ENCODE measurements at places on chromosomes 5 and 9.

DNA sequence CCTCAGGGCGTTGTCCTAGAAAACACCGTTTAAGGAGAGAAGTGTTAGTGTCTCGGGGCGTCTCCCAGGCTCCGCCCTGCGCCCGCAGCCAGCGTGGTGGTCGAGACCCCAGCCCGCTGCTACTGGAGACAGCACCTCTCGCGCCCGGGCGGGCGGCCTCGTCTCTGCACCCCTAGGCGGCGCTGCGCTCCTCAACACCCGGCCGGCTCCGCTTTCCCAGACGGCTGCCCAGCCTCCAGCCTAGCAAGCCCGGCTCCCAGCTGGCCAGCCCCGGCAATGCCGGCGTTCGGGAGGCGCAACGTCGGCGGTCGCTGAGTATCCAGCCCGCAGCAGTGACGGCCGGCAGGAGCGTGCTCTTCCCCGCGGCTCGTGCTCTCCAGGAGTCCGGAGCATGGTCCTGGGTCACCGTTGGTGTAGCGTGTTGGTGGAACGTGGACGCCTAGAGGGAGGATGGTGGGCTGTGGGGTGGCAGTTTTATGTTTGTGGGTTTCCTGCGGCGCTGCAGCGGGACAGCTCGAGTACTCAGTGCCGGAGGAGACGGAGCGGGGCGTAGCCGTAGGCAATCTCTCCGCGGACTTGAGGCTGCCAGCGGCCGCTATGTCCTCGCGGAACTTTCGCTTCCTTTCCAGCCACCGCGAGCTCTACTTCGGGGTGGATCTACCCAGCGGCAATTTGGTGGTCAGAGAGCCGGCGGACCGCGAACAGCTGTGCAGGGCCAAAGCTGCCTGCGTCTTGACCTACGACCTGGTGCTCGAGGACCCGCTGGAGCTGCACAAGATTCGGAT lies 536 bp downstream of the PCDHAC1 start:
- DNase-seq: peak; percentile 1

- no peak for DNase-seq
Measured at GRCh38 chr9:32926911-32927310, 74.5 kb downstream of the APTX start.

DNA sequence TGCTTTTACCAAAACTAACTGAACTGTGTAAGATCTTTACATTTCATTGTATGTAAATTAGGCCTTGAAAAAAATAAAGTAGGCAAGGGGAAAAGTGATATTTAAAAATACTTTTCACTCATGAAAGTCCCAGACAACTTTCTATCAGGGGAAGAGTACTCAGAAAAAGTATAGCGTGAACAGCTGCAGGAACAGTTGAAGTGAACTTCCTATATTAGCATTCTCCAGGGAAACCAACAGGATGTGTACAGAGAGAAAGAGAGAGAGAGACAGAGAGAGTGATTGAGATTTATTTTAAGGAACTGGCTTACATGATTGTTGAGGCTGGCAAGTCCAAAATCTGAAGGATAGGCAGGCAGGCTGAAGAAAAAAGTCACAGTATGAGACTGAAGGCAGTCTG lies 42.0 kb downstream of the ERMP1 start:
- DNase-seq: no peak

GRCh38 chr5:72368271-72368670 lies 48.1 kb downstream of the PTCD2 start:
- no peak for DNase-seq

DNA sequence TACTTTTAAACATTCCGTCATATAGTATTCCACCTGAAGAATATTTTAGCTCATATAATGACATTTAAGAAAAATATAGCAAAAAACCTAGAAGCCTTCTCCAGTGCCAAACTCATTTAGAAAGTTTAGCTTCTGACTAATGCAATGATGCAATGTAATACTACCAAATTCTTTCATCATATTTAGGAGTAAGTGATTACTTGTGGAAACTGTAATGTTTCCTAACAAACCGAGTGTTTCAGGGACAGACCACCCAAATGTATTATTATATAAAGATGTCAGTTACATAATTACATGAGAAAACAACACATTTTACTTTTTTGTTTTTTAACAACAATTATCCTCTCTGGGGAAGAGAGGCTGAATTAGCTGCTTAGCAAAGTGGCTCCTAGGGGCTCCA lies 316.2 kb downstream of the ARL15 start:
- DNase-seq: no peak

DNA sequence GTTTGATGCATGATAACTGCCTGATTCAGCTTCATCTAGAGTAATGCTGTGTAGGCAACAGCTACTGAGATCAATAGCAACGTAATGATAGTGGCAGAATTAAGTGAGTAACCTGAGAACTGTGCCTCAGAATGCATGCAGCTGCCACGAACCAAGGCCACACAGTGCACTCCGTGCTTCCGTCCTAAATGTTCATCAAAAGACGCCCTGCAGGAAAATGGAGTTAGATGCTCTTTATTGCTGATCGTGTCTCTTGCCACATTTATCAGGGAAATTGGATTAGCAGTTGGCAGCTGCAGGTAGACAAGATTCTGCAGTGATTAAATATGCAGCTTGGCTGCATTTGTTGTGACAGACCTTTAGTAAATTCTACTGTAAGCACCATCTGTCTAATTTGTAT lies 107.7 kb upstream of the TLX3 start:
- no peak for DNase-seq

DNA sequence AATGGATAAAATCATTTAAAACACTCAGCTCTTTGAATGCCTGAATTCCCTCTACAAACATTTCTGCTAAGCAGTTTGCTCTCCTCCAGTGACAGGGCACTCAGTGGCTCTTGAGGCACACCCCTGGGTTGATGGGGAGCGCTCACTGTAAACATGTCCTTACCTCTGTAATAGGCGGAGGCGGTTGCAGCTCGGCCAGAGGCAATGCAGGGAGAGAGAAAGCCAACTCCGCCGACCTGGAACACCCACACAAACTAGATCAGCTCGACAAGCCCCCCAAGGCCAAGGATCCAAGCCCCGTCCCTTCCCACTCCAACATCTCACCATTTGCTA lies 329 bp downstream of the CDC23 start:
- peak; percentile 1 for DNase-seq

GRCh38 chr5:137155261-137156000 lies 343.7 kb downstream of the SPOCK1 start:
- DNase-seq: no peak

- no peak for DNase-seq
Measured at GRCh38 chr9:110099236-110100095, 108.5 kb downstream of the C9orf152 start.

DNA sequence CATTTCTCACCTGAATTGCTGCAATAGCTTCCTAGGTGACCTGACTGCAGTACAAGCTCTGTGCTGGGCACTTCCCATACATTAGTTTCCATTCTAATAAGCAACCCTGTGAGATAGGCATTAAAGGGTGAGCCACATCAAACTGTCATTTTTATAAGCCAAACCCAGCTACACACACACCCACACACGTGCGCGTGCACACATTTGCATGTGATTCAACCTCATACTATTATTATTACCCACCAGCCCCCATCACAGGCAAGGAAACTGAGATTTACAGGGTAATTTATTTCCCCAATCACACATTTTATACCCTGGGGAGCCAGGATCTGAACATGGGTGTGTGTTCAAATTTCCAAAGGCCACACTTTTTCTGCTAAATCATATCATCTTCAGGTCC lies 93.6 kb downstream of the TTLL11 start:
- no peak for DNase-seq

DNA sequence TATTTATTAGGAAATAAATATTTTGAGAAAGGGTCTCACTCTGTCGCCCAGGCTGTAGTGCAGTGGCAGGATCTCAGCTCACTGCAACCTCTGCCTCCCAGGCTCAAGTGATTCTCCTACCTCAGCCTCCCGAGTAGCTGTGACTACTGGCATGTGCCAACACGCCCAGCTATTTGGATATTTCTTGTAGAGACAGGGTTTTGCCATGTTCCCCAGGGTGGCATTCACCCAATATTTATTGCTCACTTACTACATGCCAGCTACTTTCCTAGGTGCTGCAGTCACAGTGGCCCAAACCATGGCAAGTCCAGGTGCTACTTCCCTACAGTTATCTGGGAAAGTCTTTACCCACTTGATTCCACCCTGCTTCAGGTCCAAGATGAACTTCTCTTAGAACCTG lies 8.3 kb upstream of the MED7 start:
- no peak for DNase-seq
